ENCODE measurements at places on chromosomes 7 and 10.

DNA sequence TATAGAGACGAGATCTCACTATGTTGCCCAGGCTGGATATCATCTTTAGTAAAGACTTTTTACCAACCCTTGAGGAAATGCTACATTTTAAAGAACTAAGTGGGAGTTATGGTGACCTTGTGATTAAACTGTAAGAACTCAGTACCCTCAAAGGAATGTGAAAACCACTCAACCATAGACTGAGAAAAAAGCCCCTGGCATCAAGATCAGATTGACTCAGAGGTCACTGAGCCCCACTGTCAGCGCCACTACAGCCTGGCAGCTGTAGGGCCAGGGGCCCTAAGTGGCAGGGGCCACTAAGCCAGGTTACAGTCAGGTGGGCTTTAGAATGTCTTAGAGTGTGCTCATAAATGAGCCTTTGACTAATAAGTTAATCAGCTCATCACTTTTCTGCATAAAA is 55.9 kb downstream of the APBB1IP start:
- DNase-seq: no peak

GRCh38 chr7:28549998-28550397 is 137.7 kb downstream of the CREB5 start:
- no peak for DNase-seq

- no peak for DNase-seq
Observed at GRCh38 chr7:121372376-121373010, 23.6 kb downstream of the FAM3C start.

DNA sequence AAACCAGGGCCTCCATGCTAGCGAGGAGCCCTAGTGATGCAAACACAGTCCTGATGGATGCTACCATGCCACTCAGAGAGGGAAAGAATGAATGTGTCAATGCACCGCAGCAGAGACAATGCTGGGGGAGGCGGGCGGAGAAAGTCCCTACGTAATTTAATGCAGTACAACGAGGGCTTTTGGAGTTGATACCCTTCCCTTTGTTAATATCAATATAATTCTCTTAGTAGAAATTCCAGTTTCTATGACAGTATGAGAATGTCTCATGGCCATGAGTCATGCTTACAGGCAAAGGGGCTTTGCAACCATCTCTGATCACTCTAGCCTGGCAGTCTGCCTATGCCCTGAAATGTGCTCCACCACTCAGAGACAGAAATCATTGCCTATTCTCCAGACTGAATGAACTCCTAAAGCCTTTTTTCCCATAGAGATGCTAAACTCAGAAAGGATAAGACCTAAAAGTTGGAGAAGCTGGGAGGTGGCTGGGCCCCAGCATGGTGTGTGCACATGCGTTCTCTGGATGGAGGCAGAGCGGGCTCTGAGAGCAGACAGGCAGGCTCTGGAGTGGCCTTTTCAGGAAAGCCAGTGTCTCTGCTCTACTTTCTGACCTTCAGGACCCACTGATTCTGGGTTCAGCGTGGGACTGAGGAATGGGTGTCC is 20.3 kb upstream of the GIMAP2 start:
- DNase-seq: no peak

- DNase-seq: no peak
Observed at GRCh38 chr10:124285587-124286527, 132.9 kb downstream of the OAT start.

DNA sequence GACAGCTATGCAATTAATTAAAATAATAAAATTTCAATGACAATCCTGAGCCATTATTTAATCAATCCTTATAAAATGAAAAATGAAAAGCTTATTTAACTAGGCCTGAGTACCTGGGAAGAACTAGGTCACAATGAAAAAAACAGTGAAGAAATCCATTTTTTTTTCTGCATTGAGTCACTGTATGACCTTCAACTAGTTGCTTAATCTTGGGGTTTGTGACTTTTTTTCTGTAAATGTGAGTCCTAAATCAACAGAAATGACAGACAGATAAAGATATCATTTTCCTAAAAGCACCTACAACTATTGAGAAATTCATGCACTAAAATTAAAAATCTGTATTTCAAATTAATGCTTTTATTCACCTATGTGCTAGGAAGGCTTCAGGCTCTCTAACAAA is 96.8 kb downstream of the TMEM26 start:
- DNase-seq: no peak

GRCh38 chr7:33040803-33041516 is 21.6 kb downstream of the NT5C3A start:
- DNase-seq: no peak

- no peak for DNase-seq
Observed at GRCh38 chr10:650886-651615, 38.4 kb downstream of the DIP2C start.

- DNase-seq: no peak
Observed at GRCh38 chr10:49414496-49414895, 18.6 kb upstream of the DRGX start.

DNA sequence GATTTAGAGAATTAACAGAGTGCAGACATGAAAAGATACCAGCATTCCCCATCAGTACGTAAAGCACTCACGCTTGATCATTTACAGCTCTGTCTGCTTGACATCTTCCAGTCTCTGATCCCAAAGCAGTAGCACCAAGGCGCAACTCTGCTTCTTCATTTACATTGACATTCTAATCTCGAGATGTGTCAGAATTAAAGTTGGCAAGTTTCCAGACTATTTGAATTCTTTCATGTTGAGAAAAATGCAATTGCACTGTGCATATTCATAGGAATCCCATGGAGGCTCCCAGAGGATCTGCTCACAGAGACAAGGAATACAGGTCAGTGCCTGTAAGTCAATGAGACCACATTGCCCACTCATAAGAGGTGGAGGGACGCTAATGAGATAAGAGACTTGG is 183.9 kb downstream of the LRRN3 start:
- no peak for DNase-seq

DNA sequence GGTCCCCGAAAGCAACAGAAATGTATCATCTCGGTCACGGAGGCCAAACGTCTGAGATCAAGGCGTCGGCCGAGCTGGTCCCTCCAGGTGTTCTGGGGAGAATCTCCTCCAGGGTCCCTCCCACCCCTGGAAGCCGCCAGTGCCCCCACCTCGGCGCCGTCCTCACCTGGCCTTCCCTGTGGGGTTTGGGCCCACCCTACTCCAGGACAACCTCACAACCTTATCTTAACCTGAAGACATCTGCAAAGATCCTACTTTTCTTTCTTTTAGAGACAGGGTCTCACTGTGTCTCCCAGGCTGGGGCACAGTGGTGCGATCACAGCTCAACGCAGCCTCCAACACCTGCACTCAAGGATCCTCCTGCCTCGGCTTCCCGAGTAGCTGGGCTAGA is 33.4 kb downstream of the ADAP1 start:
- no peak for DNase-seq

- no peak for DNase-seq
Observed at GRCh38 chr7:47806701-47807103, 141.6 kb downstream of the PKD1L1 start.

GRCh38 chr7:41404375-41405074 is 298.4 kb downstream of the INHBA start:
- no peak for DNase-seq

DNA sequence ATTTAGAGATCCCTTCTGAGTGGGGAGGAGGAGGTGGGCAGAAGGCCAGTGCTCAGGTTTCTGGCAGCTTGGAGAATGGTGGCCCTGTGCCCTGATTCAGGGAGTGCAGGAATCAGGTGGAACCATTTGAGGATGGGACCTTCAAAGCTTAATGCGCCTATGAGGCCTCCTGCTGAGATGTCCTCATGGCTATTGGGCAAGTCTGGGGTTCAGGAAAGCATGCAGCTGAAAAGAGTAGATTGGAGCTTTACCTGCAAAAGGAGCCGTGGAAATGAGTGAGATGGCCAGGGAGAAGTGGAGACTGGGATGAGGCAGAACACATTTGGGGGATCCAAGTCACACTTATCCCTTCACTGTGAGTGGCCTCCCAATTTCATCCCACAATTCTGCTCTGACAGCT is 6.1 kb downstream of the FFAR4 start:
- DNase-seq: no peak

- no peak for DNase-seq
Observed at GRCh38 chr10:95758351-95759025, 2.5 kb downstream of the ENTPD1 start.

DNA sequence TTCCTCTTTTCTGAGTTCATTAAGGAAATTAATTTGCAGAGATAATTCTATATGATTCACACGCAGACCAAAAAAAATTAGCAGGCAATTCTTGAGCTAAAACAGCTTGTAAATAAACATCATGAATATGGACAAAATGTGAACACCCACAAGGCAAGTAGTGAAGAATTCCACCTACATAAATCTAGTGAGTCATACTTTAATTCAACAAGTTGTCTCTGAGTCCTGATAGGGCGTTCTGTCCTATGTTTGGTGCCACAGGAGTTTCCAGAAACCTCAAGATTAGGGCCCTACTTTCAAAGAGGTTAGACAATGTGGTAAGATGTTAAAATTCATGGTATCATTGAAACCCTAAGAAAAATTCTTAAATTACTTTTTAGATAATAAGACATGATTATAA is 122.3 kb downstream of the SGMS1 start:
- no peak for DNase-seq

DNA sequence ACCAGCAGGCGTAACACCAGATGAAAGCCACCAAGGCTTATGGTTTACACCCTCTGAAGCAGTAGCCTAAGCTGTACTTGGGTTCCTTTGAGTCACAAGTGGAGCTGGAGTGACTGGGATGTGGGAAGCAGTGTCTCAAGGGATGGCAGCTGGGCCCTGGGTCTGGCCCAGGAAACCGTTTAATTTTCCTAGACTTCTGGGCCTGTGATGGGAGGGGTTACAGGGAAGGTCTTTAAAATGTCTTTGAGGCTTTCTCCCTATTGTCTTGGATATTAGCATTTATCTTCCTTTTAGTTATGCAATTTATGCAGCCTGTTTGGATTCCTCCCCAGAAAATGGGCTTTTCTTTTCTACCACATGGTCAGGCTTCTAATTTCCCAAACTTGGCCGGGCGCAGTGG is 568.2 kb downstream of the ANKRD7 start:
- DNase-seq: no peak

GRCh38 chr7:4948402-4948801 is 10.6 kb downstream of the MMD2 start:
- DNase-seq: no peak

GRCh38 chr10:70442332-70442988 is 979 bp upstream of the NODAL start:
- DNase-seq: no peak

GRCh38 chr10:43027331-43027955 is 49.4 kb upstream of the RET start:
- no peak for DNase-seq

DNA sequence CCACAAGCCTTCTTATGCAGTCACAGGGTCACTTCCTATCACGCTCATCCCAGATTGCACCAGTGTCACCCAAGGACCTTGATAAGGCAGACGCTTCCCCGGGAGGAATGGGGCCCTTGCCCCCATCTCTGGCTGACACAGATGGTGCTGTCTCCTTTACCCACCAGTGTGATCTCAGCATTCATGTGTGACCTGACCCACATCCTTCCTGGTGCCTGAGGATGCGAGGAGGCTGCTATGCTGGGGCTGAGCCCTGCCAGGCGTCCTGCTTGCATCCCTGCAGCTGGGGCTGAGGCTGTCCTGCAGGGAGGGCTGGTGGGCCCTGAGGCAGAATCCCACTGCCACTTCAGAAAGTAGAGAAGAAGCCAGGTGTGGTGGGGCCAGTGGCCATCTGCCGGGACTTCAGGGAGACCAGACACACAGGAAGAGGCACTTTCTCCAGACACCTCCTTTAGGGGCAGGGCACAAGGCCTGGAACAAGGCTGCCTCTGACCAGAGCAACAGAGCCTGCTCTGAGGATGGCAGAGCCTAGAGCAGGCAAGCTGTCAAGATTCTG is 35.3 kb downstream of the RASGEF1A start:
- no peak for DNase-seq

DNA sequence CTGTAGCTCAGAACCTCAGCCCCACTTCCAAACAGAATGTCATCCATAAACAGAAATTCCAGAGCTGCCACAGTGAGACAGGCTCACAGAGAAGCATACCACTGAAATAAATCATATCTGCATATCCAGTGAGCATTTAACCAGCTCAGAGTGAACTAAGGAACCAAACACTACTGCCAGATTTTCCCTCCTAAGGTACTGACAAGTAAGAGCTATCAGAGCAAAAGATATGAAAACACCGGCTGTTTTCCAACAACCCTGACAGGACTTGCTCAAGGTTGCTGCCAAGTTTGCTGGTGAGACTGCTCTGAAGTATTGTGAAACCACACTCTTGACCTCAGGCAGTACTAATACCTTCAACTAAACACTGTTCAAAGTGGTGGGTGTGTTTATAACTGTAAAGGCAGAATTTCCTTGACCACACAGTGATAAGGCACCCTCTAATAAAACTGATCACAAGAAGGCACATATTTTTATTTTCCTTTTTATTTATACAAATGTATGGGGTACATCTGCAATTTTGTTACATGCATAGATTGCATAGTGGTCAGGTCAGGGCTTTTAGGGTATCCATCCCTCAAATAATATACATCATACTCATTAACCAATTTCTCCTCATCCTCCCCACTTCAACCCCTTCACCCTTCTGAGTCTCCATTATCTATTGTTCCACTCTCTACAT is 18.3 kb downstream of the SGMS1 start:
- no peak for DNase-seq

DNA sequence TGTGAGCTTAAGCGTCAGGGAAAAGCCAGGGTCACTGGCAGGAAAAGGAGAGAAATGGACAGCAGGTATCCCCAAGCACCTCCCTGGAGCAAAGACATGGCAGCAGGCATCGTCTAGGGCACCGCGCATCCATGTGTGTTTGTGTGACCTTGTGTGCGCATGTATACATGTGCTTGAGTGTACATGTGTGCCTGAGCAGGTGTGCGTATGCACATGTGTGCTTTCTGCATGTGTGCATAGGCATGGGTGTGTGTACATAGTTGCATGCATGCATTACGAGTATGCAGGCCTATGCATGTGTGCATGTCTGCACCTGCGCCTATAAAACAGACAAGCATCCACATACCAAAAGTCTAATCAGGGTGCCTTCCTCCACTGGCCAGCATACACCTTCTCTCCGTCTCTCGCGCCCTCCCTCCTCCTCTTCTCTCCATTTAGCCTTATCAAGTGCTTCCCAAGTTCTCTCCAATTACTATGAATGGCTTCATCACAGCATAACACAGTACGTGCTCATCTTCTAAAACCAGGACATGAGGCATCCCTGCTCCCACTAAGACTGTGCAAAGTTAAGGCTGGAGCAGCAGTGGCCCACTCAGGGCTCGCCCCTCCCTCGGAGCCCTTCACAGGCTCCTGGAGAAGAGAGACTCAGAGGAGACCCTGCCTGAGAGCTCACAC is 30.6 kb downstream of the RASGEF1A start:
- no peak for DNase-seq

DNA sequence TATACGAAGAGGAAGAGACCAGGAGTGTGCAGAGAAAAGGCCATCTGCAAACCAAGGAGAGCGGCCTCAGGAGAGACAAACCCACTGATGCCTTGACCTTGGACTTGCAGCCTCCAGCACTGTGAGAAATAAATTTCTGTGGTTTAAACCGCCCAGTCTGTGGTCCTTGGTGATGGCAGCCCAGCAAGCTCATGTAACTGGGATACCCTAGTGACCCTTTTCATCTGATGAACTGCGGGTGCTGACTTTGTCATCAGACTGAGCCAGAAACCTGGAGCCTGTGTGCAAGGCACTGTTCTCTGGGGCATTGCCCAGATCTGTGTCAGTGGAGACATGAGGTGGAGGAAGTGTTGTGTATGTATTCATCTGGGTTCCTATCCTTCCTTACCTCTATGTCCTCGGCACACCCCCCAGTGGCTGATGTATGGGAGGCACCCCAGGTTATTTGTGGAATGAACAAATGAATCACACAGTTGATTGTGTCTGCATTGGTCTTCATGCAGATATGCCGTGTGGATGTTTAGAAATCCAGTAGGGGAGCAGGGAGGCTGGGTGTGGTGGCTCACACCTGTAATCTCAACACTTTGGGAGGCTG is 64.5 kb upstream of the BTBD16 start:
- no peak for DNase-seq
